Hypothalamus (tissue), 51 donors: ENCODE measurements at places on chromosomes 6 and 20.

DNA sequence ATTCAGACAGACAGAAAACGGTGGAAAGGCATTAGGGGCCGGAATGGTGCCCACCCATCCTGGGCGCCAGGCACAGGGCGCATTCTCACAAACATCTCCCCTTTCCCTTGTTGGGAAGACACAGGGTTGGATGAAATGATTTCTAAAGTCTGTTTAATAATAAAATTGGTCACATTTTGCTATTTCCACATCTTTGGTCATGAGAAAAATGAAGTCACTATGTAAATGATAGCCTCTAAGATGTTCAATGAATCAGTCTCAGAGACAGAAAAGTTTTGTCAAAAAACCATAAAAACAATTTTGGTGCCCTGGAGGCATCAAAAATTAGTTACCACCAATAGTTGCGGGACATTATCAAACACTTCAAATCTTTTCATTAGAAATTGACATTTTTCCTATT, 40.7 kb downstream of the PRR18 start:
- DNase-seq, result no peak

DNA sequence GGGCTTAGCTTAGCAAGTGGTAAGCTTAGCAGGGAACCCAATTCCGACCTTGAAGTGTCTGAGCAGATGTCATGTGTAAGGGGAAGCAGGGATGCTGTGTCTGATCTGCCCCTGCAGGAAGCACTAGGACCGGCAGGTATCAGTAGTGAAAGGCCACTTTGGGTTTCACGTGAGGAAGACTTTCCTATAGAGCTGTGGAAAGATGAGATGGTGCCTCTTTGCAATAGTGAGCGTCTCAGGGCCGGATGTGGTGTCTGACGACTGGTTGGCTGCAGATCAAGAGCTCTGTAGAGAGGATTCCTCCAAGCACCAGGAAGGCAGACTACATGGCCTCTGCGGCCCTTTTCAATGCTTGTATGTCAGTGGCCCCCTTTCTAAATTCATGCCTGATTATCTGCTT, 98.3 kb downstream of the TIAM2 start:
- no peak for DNase-seq

DNA sequence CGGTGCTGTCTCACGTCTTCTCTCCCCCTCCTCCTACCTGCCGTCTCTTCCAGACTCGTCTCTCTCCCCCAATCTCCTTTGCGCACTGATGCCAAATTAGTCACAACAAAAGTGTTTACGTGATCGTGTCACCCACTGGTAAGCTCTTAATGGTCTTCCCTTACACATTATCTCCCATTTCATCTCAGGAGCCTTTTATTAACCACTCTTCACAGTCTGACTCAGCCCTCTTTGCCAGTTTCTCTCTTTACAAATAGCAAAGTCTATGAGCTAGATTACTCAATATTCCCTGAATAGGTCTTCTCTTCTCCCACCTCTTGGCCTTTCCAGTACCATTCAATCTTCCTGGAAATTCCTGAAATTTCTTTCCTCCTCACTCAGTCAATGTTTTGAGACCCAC, 247.0 kb downstream of the ESR1 start:
- no peak for DNase-seq

DNA sequence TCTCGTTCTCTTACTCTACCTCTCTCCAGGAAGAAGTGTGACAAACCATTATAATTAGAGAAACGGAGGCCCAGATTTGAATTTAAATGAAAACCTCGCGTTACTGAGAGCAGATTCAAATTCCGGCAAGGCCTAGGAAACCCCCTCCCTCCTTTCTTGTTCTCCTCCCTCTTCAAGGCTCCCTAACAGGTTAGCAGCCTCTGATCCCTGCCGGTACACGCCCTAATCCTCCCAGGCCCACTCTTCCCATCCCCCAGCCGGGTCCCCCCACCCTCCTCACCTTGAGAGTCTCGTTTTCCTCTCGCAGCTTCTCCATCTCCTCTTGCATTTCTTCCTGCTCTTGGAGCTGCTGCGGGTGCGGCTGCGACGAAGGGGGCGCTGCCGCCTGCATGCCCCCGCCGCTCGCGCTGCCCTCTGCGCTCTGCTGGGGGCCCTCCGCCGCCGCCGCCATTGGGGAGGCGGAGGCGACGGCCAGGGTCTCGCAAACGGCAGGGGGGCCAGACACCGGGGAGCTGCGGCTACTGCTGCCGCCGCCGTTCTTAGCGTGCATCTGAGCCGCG, 3.8 kb downstream of the MTCL3 start:
- DNase-seq, result no peak
